ENCODE measurements at places on chromosomes 2 and 18.

DNA sequence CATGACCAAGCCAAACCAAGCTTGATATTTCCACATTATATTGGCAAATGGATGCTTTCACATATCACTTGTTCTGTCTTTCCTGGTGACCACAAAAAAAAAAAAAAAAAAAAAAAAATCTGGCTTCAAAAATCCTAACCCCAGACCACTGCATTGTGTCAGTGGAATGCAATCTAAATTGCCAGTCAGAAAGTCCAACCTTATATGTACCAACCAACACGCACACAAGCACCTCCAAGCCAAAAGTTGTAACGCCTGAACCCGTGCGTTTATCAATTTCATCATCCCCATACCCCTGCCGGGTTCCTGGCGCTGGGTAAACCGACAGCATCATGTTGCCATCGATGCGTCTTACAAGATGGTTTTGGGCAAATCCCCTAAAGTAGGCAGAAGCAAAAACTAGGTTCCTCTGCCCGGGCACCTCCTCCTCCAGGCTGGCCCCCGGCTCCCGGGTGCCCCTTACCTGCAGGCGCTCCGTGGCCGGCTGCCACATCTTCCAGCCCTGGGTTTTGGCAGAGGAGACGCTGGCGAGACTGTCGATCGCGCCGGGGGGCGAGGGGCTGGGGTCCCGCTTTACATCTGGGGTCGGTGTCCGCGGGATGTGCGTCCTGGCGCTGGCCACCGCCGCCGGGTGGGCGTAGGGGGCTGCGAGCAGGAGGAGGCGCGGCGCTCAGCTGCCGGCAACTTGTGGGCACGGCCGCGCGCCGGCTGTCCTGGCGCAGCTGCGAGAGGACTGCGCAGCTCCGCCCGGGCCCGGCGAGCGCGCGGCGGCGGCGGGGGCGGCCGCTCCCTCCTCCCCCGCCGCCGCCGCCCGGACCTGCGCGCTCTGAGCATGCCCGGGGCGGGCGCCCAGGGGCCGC lies at the start of gene PID1:
TSS of gene PID1 (minus strand) at position 737 of the 860 bp plus-strand sequence. CDS start at position 493, 244 bp downstream.
- no peak for DNase-seq

- DNase-seq = no peak
These were observed 340.8 kb upstream of the SPHKAP start for GRCh38 chr2:228522276-228522675.

DNA sequence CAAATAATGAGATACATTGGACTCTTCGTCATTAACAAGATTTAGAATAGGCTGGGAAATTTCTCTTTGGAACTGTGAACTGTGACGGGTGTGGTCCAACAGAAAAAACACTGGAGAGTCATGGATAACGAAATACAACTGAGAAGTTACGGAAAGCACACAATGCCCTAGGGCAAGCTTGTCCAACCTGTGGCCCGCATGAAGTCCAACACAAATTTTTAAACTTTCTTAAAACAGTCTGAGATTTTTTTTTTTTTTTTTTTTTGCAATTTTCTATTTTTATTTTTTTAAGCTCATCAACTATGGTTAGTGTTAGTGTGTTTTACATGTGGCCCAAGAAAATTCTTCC lies 27.7 kb downstream of the CDC42EP3 start:
- no peak for DNase-seq

DNA sequence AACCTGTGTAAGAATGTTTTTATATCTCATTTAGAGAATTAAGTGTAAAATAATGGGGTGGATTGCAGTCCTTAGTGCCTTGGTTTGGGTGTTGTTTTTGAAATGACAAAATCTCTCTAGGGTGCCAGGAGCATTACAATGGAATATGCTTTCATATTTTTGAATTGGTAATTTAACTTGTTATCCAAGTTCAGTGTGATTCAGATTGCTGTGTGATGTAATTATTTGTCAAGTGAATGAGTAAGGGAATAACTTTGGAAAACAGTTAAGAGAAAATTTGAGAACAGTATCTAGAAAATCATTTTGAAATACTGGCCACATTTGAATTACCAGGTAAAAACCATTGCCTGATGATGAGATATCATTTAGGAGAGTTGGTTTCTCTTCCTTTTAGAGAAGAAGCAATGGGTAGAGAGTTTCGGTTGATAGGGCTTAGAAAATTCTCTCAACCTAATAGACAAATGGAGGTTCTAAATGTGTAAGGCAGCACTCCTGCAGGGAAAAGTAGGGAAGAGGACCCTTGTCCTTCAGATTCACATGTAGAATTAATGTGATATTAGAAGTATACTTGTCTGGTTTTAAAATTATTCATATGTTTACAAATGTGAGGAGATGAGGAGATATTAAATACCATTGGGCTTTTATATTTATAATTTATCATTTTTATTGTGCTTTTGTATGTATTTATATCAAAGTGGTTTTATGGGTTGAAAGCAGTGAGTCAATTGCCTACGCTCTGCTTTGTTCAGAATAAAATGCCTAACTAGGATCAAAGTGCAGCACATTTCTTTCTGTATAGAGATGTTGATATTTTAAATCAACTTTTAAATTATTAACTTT lies 124.8 kb downstream of the PHLPP1 start:
- no peak for DNase-seq

DNA sequence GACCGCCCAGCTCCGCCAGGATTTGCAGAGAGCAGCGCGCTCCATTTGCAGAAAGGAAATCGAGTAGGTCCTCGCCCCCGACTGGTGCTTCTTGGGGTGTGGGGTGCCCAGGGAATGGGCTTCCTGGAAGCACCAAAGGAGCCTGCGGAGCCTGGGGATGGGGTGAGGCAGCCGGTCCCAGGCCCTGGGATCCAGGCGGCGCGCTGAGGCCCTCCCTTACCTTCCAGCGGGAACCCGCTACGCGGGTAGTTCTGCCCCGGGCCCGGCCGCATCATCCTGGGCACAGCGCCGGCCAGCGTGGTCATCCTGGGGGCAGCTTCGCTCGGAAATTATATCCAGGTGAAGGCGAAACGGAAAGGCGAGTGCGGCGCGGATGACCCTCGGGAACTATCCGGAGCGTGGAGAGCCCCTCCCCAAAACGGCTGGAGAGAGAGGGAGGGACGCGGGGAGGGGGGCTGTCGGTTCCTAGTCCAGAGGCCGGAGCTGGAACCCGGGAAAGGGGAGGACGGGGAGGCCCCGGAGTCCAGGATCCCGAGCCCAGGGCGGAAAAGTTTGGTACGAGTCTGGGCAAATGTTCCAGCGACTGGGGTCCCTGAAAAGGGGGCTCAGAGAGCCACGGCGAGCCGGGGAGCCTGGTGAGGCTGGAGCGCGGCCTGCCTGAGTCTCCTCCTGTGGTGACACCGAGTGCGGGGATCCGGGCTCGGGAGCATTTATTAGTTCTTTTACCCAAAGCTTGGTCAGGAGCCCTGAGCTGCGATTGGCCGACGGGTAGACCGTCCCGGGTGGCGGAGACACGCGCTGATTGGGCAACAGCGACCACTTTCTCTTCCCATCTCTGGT lies at the start of gene PAX3:
TSS of gene PAX3 (minus strand) at position 688 of the 840 bp plus-strand sequence. CDS start at position 305, 383 bp downstream.
- no peak for DNase-seq

DNA sequence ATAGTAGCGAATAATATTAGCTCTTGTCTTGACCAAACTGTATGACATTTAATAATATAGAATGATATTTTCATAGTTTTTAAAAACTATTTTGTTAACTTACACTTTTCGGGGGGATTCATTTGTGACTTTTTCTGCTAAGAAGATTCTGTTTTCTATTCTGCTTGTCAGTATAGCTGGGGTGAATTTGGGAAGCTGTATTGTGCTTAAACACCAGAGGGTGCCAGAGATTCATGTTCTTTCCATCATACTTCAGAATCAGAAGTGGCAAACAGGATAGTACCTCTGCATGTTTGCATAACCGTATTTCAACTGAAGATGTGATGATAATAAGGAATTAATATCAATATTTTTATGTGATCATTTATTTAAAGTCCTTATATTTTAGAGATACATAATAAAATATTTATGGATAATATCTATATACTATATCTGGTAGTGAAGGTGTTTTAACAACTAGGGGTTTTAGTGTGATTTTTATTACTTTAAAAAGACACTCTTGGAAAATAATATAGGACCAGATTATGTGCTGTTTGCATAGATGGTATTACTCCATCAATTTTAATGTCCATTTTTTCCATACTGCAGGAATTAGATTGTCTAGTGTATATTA lies 81.0 kb downstream of the TAF4B start:
- peak; percentile 18 for DNase-seq

GRCh38 chr2:78568782-78569373 lies 456.6 kb upstream of the REG3G start:
- no peak for DNase-seq

GRCh38 chr2:74191596-74192380 lies 6.6 kb upstream of the MTHFD2 start:
- no peak for DNase-seq

- no peak for DNase-seq
These were observed 68.1 kb upstream of the SPRED2 start for GRCh38 chr2:65500310-65501040.

DNA sequence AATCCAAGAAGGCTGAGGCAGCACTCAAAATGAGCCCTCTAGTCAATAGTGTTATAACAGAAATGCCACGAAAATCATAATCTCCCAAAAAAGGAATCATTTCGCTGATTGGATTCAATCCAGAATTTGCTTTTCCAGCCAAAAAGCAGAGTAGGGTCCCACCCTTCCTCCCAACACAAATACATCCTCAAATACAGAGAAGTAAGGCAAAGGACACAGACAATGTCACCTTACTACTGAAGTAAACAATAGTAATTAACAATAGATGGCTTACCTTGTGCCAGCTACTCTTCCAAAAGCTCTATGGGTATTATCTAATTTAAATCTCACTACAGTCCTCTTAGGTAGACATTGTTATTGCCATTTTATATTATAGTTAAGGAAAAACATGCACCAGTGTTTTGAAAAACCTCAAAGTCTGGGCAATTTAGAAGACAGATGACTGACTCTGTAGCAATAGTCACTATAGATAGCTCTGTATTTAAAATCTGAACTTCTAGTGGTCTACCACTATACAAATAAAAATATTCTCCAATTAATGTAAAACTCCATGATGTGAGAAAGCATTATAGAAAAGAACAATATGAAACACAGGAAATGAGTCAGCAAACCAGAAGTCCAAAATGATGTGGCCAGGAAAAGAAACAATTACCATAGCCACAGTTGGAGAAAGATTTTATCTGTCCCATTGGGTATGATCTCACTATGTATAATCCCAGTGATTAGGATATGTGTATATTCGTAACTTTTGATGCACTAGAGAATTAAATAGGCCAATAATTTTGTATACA lies 305.0 kb upstream of the ERBB4 start:
- no peak for DNase-seq

- no peak for DNase-seq
These were observed 30.4 kb upstream of the GMCL1 start for GRCh38 chr2:69798909-69799526.

- no peak for DNase-seq
These were observed 274.1 kb upstream of the SLC8A1 start for GRCh38 chr2:40725950-40726349.

DNA sequence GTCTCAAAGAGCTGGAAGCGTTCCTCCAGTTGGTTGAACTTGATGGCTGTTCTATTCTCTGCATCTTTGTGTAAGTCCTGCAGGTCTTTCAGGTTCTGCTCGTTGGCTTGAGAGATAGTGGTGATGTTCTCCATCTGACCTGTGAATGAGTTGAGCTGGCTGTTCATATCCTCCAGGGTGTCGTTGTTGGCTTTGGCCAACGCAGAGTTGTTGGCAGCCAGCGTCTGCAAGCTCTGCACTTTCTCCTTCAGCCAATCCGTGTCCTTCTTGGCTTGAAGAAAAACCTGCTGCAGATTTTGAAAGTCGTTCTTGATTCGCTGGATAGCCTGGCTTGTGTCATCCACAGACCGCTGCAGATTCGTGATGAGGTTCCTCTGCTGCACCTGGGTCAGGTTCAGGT lies 78.8 kb upstream of the THOC1 start:
- no peak for DNase-seq

DNA sequence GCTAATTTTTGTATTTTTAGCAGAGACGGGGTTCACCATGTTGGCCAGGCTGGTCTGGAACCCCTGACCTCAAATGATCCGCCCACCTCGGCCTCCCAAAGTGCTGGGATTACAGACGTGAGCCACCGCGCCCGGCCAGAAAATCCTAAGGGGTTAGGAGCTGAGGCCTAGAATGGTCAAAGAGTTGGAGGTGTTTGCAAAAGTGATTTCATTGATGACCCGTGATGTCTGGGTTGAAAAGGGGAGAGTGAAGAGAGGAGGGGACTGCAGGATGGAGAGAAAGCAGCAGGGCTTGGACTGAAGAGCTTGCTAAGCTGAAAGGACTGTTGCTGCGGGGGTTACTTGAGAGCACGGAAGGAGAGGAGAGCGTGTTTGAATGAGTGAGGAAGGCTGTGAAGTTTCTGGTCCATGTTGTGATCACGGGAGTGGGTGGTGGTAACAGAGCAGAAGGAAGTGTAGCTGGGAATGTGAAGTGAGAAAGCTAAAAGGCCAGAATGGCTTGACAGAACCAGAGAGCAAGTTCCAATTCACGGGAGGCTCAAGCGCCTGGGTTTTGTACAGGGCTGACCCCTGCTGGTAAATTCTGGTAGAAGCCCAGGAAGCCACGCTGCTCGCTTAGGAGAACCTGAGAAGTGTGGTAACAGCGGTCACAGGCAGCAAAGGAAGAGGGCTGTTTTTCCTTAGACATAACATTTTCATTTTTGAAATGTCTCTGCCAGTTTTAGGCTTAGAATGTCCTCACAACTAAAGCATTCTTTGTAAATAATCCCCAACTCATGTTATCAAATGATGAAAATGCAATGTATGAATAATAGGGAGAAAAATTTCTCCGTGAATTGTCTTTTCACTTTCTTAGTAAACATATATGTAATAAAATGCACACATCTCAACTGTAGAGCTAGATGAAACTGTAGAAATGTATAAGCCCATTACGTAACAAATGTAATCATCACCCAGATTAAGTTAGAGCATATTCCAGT lies 40.5 kb upstream of the ACTR2 start:
- peak; percentile 22 for DNase-seq

GRCh38 chr18:9743200-9744016 lies 35.3 kb downstream of the RAB31 start:
- no peak for DNase-seq

GRCh38 chr18:45342653-45343052 lies 272.6 kb upstream of the SLC14A2 start:
- no peak for DNase-seq

GRCh38 chr2:72136933-72137497 lies 10.6 kb downstream of the CYP26B1 start:
- DNase-seq = no peak

GRCh38 chr18:616380-616995 lies 19.7 kb downstream of the CLUL1 start:
- DNase-seq = no peak

DNA sequence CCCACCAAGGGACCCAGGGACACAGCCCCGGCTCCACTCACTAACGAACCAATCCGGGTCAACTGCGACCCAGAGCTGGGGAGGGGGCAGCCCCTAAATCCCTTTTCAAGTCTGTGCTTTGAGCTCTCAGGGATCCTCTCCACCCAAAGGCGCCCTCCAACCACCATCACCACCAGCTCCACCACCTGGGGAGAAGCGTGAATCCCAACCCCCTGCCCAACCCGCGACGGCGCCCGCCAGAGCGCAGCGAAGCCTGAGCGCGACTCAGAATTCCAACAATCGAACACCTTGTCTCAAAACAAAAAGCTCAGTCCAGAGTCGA lies 497 bp downstream of the DSC3 start:
- DNase-seq = no peak

- DNase-seq = peak; percentile 34
These were observed 37.0 kb upstream of the TMEM18 start for GRCh38 chr2:714005-714741.

GRCh38 chr18:48800876-48801727 lies 149.7 kb downstream of the SMAD7 start:
- no peak for DNase-seq

All from NCI-H2029 treated with DMSO at 0.1 percent for 48 hours (cell line).